NCI-H510A treated with DMSO at 0.1 percent for 48 hours (cell line): ENCODE measurements at places on chromosomes 13 and 19.

GRCh38 chr19:39558624-39559117, 18.7 kb upstream of the EID2 start:
- peak; percentile 34 for DNase-seq

DNA sequence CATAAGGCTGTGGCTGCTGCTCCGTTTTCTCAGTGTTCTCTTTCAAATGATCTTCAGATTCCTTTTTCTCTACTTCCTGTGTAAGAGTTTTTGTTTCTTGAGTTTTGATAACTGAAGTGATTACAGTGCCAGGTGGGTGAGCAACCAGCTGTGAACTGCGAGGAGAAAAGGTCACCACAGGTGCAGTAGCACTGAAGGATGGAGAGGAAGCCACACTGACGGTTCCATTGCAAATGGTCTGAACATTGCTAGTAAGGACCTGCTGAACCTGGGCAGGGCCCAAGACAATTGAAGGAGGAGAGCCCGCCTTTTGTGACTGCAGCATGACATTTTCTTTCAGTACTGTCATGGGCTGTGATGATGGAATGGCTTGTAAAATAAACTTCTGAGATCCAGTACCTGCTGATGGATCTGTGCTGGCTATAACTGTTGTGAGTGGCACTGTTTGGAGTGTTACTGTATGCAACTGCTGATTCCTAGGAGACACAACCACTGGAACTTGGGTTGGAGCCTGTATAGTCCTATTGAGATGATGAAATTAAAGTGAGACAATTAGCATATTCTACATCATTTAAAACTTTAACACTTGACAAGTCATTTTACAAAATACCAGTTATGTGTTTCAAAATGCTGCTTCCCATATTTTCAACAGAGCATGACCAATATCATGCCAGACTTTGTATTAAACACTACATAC, 85.5 kb downstream of the ELF1 start:
- DNase-seq: no peak

GRCh38 chr19:40089462-40089861, 1.3 kb downstream of the ZNF780A start:
- DNase-seq: no peak

DNA sequence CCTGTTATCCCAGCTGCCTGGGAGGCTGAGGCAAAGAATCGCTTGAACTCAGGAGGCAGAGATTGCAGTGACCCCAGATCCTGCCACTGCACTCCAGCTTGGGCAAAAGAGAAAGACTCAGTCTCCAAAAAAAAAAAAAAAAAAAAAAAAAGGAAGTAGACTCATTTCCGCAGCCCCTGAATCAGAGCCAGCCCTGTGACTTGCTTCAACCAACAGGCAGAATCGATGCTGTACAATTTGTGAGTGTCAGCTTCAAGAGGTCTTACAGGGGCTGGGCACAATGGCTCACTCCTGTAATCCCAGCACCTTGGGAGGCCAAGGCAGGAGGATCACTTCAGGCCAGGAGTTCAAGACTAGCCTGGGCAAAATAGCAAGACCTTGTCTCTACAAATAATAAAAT, 12.8 kb downstream of the ANKRD27 start:
- DNase-seq: no peak

- DNase-seq: no peak
Measured at GRCh38 chr19:52007451-52007805, 583 bp downstream of the ZNF615 start.
